ENCODE measurements at places on chromosomes 16 and 17.

DNA sequence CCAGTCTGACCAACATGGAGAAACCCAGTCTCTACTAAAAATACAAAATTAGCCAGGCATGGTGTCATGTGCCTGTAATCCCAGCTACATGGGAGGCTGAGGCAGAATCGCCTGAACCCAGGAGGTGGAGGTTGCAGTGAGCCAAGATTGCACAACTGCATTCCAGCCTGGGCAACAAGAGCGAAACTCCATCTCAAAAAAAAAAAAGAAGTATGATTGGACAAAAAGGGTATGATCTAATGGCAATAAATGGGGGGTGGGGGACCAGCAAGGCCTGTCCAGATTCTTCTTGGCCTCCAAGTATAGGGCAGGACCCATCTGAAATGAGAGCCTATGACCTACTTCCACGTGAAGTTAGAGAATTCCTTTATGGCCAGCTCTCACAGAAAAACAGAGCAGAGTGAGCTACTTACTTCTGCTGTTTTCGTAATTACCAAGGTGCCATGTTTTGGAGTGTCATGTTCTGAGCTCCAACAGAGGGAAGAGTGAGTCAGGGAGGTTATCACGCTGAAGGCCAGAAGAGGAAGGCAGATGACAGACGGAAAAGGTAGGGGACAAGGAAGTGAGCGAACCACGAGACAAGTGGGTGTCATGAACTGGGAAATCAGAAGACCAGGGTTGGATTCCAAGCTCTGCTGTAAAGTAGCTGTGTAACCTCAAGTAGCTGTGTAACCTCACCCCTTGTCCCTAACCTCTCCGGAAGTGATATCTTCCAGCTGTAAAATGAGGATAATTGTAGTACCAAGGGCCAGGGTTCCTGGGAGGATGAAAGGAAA, 3.6 kb upstream of the ZMYND15 start:
- DNase-seq, result peak; percentile 53

DNA sequence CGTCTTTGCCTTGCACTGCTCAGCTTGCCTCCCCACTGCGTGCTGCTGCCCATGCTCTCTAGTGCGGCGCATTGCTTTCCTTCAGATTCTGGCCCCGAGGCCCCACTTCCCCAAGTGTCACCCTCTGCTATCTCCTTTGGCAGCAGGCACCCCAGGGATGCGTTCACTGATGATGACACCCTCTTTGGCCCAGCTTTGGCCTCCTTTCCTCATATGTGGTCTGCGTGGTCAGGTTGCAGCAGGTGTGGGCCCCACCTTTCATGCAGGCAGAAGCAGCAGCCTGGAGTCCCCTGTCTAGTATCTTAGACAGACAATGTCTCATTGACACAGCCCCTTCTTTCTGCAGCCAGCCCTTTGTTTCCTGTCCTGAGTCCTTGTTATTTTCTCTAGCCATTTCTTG, 4.8 kb upstream of the CCL3 start:
- no peak for DNase-seq

DNA sequence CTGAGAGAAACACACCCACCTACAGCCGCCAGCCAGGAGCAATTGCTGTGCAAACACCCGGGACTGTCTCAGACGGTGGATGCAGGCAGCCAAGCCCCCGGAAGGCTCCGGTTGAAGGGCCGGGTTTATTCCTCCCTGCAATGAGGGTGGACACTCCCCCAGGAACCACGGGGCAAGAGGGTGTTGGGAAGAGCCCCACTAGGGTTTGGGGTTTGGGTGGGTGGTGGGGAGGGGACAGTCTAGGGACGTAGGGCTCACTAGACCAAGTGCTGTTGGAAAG, 19.2 kb downstream of the JPH3 start:
- no peak for DNase-seq

DNA sequence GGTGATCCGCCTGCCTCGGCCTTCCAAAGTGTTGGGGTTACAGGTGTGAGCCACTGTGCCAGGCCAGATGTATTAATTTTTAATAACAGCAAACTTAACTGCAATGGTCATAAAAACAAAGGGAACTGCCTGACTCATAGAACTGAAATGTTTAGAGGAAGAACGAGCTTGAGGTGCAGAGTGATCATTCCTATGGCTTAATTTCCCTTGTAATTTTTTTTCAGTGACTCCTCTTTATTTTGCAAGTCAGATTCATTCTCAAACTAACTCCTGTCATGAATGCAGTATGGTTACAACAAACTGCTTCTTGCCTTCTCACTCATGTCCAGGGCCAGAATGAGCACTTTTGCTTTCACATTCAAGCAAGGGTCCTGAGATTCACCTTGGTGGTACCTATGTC, 231.3 kb downstream of the HAPSTR1 start:
- DNase-seq, result no peak

DNA sequence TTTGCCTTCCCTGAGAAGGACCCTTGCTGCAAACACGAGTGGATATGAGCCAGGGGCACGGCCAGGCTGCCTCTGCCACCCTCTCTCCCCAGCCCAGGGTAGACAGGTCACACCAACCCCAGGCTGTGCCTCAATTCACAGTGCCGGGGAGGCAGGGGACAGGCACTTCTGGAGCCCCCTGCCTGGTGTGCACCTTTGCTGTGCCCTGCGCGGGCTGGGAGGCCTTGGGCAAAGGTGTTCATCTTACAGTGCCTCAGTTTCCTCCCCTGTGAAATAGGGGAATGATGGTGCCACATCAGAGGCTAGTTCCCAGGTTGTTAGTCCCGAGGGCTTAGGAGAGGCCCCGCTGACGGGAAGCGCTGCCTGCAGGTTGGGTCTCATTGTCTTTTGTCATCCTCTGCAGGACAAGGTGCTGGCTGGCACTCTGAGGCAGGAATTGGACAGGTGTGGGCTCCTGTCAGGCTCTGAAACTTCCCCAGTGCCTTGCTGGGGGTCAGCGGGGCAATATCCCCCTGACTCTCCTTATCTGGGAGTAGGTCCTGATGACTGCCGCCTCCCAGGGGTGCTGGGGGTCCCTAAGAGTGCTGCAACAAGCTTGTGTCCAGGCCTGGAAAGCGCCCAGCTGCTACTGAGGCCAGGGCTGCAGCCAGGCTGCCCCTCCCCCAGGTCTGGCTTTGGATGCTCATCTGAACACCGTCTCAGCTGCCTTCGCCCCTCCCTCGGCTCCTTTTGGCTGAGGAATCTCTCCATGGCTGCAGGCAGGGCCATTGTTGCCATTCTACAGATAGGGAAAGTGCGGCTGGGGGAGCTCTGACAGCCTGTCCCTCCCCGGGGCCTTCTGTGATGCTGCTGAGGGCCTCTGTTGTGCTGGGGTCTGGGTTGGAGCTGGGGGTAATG, 3.1 kb downstream of the PRSS21 start:
- DNase-seq, result no peak

DNA sequence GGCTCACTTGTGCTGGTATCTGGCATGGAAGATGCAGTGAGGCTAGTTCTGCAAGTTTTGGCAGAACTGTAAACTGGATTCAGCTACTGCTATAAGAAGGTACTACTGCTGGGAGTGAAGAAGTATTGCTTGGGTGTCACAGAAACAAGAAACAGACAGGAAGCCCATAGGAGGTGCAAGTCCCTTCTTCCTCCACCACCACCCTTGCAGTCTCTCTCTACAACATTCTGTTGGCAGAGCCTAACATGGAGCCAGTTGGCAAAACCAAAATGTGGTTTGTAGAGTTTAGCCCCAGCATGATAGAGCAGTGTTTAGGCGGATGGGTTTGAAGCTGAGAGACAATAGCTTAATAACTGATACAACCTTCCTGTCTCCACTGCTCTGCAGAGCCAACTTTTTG, 72.6 kb downstream of the NLK start:
- DNase-seq, result no peak

- no peak for DNase-seq
These were observed 226.0 kb upstream of the GSE1 start for GRCh38 chr16:85387171-85387507.

DNA sequence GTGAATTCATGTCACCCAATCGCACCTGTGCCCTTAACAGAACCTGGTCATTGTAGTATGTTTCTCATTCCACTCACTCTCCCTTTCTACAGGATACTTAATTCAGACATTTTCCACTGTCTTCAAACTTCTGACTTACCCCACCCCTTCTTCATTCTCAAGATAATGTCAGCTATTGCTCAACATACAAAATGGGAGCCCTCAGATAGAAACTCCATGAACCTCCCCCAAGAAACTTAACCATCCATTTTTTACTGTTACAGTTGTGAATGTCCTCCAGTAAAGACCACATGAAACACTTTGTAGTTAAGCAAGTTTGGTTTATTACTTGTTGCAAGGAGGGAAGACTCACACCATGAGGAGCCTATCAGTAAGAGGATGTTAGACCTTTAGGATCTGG, 22.1 kb upstream of the ARHGAP17 start:
- DNase-seq, result no peak

DNA sequence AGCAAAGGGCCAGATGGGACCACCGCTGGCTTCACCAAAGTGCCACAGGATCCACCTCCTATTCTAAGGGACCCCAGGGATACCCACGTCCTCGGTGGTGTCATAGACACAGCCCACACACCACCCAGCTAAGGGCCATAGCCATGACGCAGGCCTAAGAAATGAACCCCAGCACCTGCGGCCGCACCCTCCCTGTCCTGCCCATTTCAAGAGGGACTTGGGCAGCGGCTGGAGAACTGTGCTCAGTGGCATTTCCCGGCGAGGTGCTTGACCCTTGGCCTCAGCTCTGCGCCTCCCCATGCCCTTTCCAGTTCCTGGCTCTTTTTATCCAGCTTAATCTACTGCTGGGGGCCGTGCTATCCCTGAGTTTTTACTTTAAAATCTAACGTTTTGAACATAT, 27.3 kb downstream of the ZNF778 start:
- no peak for DNase-seq

GRCh38 chr17:38598536-38598935, 7.2 kb downstream of the SRCIN1 start:
- DNase-seq, result peak; percentile 80

DNA sequence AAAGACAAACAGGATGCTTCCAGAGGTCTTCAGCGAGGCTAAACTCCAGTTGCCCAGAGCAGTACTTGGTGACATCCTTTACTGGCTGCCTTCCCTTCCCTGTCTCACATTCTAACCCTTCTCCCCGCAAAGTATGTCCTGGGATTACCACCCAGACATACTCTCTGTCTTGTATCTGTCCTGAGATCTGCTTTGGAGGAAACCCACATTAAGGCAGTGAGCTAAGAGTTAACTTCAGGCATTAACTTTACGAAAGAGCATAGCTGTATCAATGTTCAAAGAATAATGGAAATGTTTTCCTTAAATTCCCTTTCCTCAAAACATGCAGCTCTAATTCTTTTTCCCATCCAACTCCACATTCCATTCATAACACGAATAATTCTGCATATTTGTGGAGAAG, 385.2 kb downstream of the NPIPA8 start:
- no peak for DNase-seq

GRCh38 chr17:49028271-49028670, 31.1 kb downstream of the IGF2BP1 start:
- no peak for DNase-seq

GRCh38 chr17:75848523-75849278, 4.5 kb upstream of the UNC13D start:
- DNase-seq, result peak; percentile 78

GRCh38 chr16:79838496-79839259, 238.1 kb upstream of the MAF start:
- no peak for DNase-seq

GRCh38 chr16:85715169-85716021, 26.6 kb upstream of the GINS2 start:
- DNase-seq, result no peak

DNA sequence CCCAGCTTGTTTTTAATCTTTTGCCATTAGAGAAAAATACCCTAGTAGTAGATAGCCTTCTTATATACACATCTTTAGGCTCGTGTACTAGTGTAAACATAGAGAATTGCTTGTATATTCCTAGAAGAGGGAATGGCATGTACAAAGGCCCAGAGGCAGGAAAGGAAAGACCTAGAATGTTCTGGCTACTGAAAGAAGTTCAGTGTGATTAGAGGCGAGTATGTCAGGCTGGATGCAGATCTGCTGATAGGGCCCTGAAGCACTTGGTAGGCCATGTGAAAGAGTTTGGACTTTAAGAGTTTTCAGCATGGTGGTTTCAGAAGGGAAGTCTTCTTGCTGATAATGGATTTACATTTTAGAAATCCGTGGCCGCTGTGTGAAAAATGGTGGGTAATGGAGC, 17.4 kb downstream of the CTCF start:
- DNase-seq, result no peak

GRCh38 chr16:58421529-58421928, 29.3 kb downstream of the GINS3 start:
- DNase-seq, result no peak

- no peak for DNase-seq
These were observed 204.8 kb upstream of the CHMP6 start for GRCh38 chr17:80786887-80787286.

- peak; percentile 27 for DNase-seq
These were observed 579 bp upstream of the CYBA start for GRCh38 chr16:88651276-88651988.

- no peak for DNase-seq
These were observed 1017.1 kb upstream of the EEF2KMT start for GRCh38 chr16:6114691-6115090.

DNA sequence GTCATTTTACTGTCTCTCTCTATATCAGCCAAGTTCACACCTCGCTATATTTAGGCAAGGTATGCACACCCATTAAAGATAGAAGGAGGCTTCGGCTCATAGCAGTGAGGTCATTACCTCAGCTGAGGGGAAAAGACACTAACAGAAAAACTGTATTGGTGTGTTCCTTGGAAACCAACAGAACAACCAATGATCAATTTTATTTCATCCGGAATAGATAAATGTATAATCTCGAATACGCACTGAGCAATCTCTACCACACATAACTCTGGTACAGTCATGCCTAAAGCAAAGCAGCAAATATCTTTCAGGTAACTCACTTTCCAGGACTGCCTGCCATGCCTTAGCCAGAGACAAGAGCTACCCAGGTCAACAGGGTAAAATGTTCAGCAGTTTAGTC, 109.9 kb upstream of the CORO6 start:
- DNase-seq, result no peak

GRCh38 chr16:12805066-12805465, 1.4 kb upstream of the CPPED1 start:
- DNase-seq, result no peak

DNA sequence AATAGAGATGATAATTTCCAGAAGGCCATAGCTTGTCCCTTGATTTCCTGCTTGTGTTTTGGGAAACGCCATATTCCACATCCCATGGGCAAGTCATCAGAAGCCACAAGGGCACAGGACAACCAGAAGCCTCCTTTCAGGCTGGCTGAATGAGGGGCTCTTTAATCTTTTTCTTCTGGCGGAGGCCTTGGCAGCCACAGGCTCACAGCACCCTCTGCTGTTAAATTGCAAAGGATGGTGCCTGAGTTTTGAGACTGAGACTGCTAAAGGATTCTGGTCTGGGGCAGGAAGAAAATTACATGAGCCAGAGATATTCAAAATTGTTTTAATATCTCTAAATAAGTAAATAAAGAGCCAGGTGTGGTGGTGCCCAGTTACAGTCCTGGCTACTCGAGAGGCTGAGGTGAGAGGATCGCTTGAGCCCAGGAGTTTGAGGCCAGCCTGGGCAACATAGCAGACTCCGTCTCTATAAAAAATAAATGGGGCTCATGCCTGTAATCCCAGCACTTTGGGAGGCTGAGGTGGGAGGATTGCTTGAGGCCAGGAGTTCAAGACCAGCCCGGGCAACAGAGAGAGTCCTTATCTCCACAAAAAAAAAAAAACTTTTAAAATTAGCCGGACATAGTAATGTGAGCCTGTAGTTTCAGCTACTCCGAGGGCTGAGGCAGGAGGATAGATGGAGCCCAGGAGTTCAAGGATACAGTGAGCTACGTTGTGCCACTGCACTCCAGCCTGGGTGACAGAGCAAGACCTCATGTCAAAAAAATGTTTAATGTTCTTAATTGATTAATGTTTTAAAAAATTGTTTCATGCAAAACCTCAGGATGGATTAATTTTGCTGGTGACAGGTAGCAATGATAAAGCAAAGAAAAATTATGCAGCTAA, 26.3 kb downstream of the AARSD1 start:
- peak; percentile 84 for DNase-seq

All from Kasumi-1 (cell line).